Adrenal gland (tissue), 19 donors: ENCODE measurements at places on chromosomes 16 and 17.

DNA sequence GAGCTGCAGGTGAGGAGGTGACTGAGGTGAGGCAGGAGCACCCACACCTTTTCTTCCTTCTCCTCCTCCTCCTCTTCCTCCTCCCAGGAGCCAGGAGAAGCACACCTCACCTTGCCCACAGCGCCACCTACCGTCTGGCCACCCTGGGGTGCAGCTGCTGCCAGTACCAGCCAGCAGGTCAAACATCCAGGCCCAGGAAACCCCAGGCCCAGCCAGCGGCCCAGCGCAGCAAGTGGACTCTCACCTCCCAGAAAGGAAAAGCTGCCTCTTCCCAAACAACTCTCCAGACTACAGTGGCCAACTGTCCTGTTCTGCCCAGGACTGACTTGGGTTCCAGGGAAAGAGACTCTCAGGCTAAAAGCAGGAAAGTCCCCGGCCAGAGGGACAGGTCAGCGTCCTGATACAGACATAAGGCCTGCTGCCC lies 22.7 kb downstream of the PEMT start:
- DNase-seq: peak; percentile 54

- no peak for DNase-seq
Measured at GRCh38 chr16:68386628-68387027, 61.7 kb downstream of the SMPD3 start.

GRCh38 chr17:47063475-47063874 lies 84.4 kb upstream of the RPRML start:
- DNase-seq: no peak

DNA sequence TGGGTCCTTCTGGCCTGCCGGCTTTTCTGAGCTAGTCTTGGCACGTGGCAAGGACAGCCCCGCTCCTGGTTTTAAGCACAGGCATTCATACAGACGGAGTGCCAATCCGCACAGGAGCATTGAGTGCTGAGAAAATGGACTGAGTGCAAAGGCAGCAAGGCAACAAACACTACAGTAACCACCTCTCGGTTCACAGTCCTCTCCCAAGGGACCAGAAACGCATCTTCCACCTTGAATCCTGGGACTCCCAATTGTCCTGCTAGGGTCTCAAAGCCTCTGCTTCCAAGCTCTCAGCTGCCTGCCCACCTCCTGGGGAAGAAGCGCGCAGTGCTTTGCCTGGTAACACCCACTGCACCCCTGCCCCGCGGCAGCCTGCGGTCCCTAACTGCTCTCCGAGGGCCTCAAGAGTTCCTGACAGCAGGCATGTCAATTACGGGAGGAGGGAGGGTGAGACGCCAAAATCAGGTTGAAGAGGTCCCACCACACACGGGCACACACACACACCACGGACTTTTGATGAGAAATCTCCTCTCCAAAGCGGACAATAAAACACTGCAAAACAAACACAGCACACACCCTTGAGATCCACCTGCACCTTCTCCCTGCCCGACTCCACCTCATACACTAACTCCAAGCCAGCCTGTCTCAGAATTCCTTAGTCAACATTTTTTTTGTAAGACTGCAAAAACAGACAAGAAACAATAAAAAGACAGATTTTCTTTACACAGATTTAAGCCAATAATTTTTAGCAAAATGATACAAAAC lies 15.0 kb downstream of the SLC16A3 start:
- DNase-seq: no peak

DNA sequence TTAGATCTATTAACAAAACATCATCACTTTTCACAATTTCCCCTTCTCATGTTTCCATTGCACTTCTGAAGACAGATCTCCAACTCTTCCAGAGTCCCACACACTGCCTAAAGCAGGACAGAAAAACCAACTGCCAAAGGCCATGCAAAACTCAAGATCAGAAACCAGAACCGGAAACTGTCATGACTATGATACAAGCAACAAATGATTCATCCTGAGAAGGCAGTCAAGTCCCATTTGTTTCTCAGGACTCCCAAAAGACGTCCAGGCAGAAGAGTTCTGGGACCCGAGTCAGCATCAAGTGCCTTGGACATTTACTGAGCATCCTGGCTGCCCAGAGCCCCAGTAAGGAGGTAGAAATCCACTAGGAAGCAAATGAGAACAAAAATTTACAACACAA lies 38.8 kb downstream of the ERN1 start:
- no peak for DNase-seq

DNA sequence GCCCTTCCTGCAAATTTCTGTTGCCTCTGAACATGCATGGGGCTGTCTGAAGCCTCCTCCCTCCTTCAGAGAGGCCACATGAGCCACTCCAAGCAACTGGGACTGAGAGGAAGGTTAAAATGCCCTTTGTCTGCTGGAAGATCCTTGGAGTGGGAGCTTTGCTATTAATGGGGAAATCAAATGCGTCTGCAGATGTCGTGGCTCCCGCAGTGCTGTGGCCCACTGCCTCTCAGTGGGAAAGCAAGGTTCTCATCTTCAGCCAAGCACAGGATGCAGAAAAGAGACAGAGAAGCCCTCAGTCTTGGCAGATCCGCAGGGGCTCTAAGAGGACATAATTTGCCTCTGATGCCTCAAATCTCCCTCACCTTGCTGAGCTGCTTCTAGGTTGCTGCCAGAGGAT lies 34.8 kb downstream of the PEMT start:
- DNase-seq: no peak

GRCh38 chr16:21685034-21685455 lies 21.3 kb downstream of the OTOA start:
- no peak for DNase-seq

GRCh38 chr17:31738067-31738466 lies 121.0 kb downstream of the COPRS start:
- no peak for DNase-seq
